Activated T-helper 1 cell treated with anti-CD3 and anti-CD28 coated beads, Interleukin-12 subunit alpha, Interleukin-12 subunit beta, Interleukin-2, Interleukin-4 antibody, amounts not matched to agents 30 ng/mL and 10 ng/mL and 1 ng/mL, durations not matched to agents 14 hours and 24 hours and 36 hours (primary cell): ENCODE measurements at places on chromosomes 16 and 17. TPM values are rescaled to one million over a fixed set of nuclear protein-coding genes. Genes with fewer than 3 reads are reported as not detected.
A peak's percentile ranks its signal among the peaks of the same experiment; 100 is the strongest.

GRCh38 chr17:72125226-72125651 lies 4.4 kb downstream of the SOX9 start:
- DNase-seq, result no peak

DNA sequence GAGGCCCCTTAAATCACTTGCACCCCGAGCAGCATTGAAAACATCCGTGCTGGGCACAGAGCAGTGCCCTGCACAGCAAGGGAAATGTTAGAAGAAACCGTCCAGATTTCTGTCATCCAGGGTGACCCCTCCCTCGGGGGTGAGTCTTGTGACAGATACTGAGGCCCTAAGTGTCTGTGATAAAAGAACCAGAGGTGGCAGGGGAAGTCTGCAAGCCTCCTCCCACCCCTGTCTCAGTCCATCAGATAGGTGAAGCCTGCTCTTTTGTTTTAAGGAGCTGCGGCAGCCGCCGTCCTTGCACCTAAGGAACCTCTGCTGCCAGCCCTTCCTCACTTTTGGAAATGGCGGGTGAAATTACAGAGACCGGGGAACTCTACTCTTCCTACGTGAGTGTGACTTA lies 845 bp upstream of the NAT9 start:
- DNase-seq, result no peak

- DNase-seq, result no peak
Observed at GRCh38 chr17:72430611-72431432, 310.0 kb downstream of the SOX9 start.

DNA sequence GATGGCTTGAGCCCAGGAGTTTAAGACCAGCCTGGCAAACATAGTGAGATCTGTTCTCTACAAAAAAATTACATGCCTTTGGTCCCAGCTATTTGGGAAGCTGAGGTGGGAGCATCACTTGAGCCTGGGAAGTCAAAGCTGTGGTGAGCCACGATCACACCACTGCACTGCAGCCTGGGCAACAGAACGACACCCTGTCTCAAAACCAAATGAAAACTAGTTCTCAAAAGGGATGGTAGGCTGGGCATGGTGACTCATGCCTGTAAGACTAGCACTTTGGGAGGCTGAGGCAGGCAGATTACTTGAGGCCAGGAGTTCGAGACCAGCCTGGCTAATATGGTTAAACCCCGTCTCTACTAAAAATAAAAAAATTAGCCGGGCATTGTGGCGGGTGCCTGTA lies 31.1 kb downstream of the PPM1D start:
- no peak for DNase-seq

DNA sequence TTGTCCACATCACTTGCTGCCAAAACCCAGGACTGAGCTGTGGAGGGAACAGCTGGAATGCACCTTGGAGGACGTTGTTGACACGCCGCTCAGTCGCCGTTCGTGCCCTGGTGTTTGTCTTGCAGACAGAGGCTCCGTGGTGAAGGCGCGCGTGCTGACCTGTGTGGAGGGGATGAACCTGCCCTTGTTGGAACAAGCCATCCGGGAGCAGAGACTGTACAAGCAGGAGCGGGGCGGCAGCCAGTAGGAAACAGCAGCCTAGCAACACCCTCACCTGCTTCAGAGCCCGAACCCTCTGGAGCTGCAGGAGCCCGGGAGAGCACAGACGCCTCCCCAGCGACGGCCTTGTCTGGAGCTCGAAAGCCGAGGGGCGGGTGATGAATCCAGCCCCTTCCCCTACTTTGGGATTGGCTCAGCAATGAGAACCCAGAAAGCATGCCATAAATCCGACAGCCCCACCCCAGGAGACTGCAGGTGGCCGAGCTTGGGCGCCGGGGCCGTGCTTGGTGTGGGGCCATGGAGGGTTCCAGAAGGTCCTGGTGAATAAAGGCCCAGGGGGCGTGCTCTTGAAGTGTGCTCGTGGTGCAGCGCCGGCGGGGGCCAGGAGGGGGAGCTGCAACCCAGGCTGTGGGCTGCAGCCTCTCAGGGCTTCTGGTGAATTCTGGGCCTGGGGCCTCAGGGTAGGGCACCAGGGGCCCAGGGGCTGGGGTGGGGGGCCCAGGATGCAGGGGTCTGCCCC lies 470 bp upstream of the CDK3 start:
- DNase-seq, result peak; percentile 45

DNA sequence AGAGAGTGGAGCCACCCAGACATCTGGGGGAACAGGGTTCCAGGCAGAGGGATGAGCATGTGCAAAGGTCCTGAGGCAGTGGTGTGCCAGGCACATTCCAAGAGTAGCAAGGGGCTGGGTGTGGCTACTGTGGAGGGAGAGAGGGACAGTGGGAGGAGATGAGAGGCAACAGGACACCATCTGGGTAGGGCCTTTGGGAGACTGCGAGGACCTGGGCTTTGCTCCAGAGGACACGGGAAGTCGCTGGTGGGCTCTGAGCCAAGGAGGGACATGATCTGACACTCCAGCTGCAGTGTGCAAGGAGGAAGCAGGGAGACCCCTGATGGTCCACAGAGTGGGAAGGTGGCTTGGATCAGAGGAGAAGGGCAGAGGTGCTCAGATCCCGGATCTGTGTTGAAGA lies 56.7 kb upstream of the MED9 start:
- DNase-seq, result no peak

GRCh38 chr16:70809392-70810060 lies 8.6 kb upstream of the VAC14 start:
- no peak for DNase-seq

DNA sequence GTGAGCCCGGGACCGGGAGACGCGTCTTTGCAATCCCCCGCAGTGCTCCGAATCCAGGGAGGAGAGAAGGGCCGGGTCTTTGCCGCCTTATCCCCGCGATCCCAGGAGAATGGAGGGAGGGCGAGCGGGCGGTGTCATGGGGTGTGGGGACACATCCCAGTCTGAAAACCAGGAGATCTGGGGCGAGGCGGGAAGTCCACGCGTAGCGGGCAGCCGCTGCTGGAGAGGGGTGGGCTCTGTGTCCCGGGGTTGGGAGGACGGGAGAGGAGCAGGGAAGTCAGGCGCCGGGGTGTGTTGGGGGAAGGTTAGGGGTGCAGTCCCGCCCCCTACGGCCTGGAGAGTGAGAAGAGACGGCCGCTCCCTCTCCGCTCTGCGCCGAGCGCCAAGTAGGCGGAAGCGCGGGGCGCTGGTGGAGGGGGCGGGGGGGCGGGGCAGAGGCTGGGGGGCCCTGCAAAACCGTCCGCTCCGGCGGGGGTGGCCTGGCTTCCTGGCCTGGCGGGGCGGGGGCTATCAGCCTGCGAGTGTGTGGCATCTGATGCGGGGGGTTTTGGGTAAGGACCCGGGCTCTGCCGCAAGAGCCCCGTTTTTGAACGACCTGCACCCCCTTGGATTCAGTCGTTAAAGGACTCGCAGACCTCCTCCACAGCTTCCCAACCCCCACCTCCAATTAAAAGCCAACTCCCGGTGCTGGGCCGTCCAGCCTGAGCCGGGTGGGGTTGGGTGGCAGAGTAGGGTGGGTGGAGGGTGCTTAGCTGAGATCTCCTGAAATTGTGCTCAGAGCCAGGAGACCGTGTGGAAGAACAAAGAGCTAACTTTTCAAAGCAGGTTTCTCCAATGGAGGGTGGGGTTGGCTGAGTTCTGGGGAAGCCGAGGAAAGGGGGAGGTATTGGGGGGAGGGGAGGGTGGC lies 654 bp downstream of the LASP1 start:
- peak; percentile 66 for DNase-seq

- no peak for DNase-seq
Observed at GRCh38 chr17:8892338-8892690, 24.8 kb upstream of the PIK3R6 start.

DNA sequence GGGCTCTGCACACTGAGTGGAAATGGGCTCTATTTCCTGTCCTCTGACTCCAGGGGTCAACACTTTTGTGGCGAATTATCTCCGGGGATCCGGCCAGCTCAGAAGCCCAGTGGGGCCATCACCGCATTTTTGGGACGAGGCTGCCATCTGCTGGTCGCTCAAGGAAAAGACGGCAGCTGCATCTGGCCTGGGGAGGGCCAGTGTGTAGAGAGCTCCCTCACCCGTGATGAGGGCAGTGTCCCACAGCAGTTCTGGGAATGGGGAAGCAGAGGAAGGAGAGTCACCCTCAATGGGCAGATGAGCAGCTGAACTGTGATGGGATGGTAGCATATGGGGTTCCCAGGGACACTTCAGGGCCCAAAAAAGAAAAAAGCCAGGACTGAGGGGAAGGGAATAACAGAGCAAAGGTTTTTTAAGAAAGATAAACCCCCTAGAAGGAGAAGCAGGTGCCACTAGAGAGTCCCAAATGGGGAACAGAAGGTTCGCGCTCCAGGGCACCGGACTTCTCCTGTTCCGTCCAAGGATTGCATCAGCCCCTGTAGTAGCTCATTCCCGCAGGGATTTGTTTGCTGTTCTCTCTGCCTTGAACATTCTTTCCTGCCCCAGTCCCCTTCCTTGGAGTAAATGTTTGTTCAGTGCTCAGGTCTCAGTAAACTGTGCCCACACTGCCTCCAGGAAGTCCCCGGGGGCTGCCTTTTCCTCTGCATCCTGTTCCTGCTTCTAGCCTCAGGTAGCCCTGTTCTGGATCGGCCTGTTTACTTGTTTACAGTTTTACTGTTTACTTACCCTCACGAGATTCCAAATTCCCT lies 9.3 kb upstream of the ABCC12 start:
- DNase-seq, result peak; percentile 59

Gene IGF2BP1
- not detected in 2 replicates for total RNA-seq

Gene TMC7
- 0.05 TPM in 1 of 2 replicates, not detected in the other for total RNA-seq

Gene GSDMA
- total RNA-seq, result 0.42 and 0.73 TPM in 2 replicates
